ENCODE measurements at places on chromosomes 16 and 17. TPM values are rescaled to one million over a fixed set of nuclear protein-coding genes. Genes with fewer than 3 reads are reported as not detected.

PPP1R27 gene
- 0.35 TPM for total RNA-seq

ZNF597 gene
- total RNA-seq = 1.0 TPM

PEMT gene
- 73.7 TPM for total RNA-seq

ABCA10 gene
- total RNA-seq = 0.10 TPM

CD300A gene
- total RNA-seq = 0.06 TPM

TAC4 gene
- not detected for total RNA-seq
